Stimulated activated CD4-positive, alpha-beta T cell treated with anti-CD3 and anti-CD28 coated beads, TNF-alpha, amount 100 ng/mL, for 1 hour (primary cell): ENCODE measurements at places on chromosomes 5 and 9.

GRCh38 chr5:16383544-16384052, 82.0 kb downstream of the ZNF622 start:
- no peak for DNase-seq

- DNase-seq = no peak
Measured at GRCh38 chr5:65797481-65797880, 75.5 kb downstream of the NLN start.

DNA sequence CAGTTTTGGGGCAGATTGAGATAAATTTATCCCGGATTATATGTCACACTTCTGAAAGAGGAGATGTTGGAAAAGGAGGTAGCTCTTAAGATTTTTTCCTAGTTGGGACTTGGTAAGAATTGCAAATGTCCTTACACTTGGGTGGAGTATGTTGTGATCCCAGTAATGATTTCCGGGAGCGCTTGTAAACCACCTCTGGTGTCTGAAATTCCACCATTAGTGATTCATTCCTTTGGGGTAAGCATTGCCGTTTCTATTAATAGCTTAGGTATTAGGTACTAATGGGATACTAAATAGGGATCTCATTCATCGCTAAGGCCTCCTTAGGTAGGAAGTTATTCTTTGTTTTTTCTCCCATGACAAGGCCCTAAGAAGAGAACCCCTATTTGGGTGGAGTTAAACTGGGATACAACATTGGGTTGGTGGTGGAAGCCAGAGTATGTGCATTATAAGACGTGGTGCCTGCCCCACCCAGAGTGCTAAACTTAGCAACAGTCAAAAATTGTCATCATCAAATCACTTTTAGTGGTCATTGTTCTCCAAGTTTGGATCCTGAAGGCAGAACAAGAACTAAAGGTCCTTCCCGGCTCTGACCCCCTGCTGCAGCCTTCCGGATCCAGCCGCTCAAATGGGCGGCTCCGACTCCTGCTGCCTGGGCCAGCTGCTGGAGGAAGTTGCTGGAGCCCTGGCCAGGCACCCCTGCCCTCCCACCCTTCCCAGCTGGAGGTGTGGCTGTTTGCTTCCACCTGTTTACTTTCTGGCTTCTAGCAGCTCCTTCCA, 31.7 kb upstream of the DAB2IP start:
- no peak for DNase-seq

GRCh38 chr5:150153957-150154617, 1.6 kb downstream of the PDGFRB start:
- DNase-seq = no peak

DNA sequence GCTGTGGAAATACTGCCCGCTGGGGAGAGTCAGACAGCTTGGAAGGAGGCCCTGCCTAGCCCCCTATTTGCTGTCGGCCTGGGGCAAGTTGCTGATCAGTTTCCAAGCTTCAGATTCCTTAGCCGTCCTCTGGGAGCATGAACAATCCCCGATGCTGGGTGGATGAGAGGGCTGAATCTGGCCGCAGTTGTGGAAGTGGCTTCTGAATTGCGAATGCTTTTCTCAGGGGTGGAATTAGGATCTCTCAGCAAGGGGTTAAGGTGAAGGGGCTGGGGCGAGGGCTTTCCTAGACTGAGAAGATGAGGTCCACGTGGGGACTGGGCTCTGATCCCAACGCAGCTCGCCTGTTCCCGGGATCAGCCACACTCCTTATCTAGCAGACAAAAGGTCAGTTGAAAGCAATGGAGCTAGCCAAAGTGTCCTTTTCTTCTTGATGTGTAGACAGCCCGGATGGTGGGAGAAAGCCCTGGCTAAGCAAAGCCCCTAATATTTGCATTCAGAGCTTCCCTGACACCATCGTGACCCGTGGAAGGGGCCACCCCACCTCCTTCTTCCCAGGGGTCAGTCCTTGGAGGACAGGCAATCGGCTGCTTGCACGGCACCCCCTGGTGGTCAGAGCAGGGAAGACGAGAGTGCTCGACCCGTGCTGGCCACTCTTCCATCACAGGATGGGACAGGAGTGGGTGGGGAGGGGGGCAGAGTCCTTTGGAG, 54.9 kb downstream of the COL15A1 start:
- DNase-seq = no peak

DNA sequence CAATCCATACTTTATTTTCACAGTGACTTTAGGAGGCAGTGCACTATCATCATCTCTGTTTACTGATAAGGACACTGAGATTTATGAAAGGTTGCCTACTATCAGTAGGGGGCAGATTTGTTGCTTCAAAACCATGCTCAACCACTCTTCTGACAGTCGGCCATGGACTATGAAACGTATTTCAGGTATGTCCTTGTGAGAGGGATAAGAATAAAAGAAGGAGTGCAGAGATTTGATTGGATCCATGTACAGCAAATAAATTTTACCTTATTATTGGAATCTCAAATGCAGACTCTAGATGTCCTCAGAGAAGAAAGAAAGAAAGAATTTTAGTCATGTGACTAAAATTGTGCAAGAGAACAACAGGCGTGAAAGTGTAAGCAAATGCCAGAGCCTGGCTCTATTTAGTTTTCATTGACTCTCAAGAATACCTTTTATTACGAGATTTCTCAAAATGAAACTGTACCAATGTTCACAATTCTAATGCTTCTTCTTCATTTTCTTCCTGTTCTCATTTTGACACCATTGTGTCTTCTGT, 296.6 kb upstream of the RASA1 start:
- DNase-seq = no peak

DNA sequence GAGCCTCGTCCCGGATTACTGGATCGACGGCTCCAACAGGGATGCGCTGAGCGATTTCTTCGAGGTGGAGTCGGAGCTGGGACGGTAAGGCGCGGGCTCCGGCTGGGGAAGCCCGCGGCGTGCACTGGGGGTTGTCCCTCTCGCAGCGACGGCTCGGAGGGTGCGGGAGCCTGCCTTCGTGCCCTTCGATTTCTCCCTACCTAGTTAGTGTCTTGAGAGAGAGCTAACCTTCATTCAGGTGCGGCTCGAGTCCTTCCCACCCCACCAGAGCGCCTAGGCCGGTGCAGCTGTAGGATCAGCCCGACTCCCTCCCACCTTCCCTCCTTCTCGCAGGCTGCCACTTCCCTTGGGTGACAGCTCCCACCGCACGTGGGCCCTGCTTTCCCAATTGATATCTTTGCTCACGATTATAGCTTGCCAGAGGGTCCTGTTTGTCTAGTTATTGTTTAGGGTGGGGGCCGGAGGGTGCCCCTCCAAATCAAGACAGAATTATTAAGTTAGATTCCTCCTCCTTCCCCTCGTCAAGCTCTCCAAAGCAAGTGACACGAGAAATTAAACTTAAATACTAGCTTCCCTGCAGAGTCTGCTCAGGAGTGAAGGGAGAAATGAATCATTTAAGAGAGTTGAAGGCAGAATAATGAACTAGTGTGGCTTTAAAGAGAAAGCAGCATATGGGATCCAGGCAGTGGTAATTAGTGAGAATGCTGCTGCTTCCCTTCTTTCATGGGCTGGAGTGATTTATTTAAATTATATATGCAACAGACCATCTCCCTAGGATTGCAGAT, 569 bp downstream of the CAMK4 start:
- no peak for DNase-seq

DNA sequence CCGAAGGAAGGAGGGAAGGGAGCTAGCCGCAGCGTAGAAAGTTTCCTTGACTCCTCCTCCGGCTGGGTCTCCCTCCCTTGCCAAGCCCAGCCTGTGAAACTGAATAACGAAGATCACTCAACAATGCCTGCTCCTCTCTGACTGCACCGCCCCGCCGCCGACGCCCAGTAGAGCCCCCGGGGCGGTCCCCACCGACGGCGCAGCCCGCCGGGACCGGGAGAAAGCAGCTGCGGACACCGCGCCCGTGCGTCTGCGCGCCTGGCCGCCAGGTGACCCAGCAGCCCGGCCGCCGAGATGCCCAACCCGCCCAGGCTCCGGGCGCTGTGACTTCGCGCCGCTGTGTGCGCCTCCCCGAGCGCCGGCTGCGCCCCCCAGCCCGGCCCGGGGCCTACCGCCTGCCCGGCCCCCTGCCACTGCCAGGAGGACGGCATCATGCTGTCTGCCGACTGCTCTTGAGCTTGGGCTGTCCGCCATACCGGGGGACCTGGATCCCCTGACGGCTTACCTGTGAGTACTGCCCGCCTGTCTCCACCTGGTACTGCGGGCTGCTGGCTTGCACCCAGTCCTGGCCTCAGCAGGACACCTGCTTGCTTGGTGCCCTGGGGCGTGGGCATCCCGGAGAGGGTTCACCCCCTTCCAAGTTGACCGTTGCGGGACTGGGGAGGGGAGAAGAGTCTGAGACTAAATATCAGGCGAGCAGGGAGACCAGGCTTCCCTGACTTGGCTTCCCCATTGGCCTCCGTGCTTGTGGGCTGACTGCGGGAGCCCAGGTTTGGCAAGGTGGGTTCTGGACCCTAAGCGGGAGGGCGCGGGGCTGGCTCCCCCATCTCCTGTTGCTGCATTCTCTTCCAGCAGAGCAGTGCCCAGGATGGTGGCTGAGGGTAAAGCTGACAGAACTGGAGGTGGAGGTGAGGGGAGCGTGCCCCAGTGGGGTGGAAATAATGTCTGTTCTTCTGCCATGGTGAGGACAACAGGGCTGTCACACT, 26.2 kb upstream of the SPTLC1 start:
- DNase-seq = no peak

- DNase-seq = no peak
Measured at GRCh38 chr9:89304834-89305188, 6.2 kb upstream of the CKS2 start.

- no peak for DNase-seq
Measured at GRCh38 chr5:95331358-95331757, 46.5 kb upstream of the MCTP1 start.

DNA sequence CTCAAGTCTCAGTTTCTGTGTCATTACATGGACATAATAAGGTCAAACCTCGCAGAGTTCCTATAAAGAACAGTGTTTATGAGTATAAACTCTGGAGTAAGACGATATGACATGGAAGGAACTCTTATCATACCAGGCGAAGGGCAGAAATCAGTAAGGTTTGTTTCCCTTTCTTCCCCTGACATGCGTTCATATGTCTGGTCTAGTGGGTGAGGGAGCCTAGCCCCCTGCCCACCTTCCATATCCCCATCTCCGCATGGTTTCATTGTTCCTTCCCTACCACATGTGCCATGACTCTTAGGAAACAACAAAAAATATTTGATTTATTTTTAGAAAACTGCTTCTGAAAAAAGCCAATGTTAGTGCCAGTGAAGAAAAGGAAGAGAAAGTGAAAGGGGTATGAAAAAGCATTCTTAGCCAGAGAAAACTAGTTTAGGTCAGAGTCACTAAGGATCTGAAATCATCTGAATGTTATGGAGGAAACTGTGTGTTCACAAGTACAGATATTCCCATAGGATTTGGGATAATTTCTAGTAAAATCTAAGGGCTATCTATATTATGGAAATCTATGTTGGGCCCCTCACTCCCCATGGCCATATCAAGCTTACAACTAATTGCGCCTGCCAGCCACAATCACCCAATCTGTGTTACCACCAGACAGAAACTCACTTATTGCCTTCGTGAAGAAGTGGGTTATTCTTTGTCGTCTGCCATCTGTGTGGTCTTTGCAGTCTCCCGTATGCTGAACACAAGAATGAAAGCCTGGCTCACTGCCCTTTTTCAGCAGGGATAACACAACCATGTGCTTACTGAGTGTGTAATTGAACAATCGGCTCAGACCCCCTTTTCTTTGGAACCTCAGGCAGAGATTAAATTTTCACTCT, 19.9 kb upstream of the HMHB1 start:
- DNase-seq = no peak

DNA sequence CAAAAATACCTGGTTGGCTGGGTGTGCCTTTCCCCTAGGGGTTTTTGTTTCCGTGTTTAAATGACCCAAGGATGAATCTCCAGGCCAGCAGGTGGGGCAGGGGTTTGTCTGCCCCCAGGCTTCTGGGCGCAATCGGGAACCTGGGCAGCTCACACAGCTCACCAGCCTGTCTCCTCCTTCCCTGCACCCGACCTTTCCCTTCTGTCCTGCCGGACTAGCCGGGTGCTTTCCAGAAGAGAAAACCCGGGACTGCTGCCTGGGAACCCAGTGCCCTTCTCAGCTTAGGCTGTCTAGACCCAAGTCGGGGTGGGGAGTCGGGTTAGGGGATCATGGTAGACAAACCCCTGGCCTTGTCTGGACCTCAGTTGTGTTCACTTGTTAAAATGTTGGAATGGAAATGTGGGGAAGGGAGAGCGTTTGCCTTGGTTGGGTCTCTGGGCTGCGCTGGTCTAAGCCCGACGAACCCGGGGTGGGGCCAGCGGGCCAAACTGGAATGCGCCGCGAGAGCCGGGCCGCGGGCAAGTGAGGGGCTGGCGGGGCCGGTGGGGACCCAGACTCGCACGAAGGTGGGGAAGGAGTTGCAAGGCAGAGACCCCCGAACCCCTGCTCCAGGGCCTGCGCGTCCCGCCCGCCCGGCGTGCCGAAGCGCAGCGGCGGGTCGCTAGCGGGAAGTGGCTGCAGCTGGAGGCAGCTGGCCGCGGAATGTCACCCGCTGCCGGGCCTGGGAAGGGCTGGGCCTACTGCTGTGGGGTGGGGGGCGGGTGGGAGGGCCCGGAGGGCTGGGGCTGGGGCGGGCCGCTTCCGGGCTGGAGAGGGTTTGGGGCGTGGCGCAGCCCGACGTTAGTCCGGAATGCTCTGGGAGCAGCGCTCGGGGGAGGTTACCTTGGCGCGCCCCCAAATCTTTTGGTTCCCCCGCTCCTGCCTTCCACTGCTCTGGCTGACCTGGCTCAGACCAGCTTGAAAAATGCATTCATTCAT, 84.6 kb downstream of the DAB2IP start:
- DNase-seq = no peak

DNA sequence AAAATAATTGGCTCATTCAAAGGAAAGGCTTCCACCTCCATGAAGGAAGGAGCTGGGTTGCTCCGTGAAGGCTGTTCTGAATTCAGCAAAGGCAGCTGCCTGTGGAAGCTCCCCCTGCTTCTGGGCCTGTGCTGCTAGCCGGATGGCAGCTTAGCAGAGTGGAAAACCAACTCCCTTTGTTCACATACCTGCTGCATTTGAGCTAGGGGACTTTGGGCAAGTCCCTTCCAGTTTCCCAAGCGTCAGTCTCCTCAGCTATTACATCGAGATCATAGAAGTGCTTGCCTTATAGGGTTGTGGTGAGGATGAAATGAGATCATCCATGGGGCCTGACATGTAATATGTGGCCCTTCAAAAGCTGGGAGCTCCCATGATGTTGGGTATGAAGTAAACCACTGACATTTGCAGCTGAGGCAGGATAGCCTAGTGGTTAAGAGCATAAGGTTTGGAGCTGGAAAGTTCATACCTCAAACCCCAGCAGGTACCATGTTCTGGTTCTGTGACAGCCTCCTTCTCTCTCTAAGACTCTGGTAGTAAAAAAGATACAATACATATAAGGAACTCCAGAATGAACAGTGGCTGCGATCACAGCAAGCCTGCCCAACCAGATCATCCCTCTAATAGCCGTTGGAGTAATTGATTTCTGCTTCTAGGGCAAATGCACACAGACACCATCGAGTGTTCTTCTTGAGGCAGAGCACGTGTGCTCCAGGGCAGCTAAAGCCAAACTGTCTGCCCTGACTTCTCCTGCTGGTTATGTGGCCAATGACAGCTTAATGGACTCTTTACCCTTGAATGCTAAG, 11.0 kb upstream of the DENND1A start:
- no peak for DNase-seq

- DNase-seq = no peak
Measured at GRCh38 chr9:81461196-81461595, 228.2 kb downstream of the TLE1 start.

GRCh38 chr9:91248707-91249106, 113.0 kb downstream of the AUH start:
- DNase-seq = no peak

- no peak for DNase-seq
Measured at GRCh38 chr9:85332487-85332886, 409.3 kb downstream of the AGTPBP1 start.
